Esophagus squamous epithelium (tissue), 5 donors: ENCODE measurements at places on chromosomes 7 and 10.
A peak's percentile ranks its signal among the peaks of the same experiment; 100 is the strongest.

GRCh38 chr10:18178854-18179483 lies 38.7 kb downstream of the CACNB2 start:
- DNase-seq, result no peak

GRCh38 chr7:74655768-74656440 lies 1.6 kb upstream of the GTF2I start:
- DNase-seq, result no peak

- no peak for DNase-seq
These were observed 168.7 kb downstream of the TMEM178B start for GRCh38 chr7:141242568-141242967.

GRCh38 chr10:132497063-132497680 lies 40.4 kb upstream of the INPP5A start:
- DNase-seq, result no peak

DNA sequence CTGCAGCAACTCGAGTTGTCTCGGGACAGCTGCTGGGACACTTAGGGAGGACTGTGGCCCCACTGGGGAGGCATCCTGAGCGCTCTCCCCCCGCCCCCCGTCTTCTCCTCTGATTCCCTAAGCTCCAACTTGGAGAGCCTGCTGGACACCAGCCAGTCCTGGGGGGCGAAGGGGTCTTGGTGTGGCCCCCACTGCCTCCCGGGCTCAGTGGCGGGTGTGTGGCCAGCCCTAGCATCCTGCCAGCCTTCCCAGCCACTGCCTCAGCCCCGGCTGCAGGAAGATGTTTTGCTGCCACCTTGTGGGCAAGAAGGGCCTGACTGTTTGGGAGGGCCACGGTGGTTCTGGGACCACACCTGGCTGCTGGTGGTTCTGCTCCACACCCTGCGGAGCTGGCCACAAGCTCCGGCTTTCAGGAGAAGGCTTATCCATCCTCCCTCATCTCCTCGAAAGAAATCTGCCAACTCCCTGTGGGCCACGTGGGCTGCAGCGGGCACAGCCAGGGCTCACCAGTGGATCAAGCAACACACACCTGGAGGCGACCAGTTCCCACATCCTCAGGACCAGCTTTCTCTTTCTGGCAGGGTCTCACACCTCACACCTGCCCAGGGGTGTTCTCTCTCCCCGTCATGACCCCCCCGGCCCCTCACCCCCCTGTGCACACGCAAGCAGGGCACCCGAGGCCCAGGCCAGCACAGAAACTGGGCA lies 24.8 kb downstream of the AGAP3 start:
- peak; percentile 16 for DNase-seq

- no peak for DNase-seq
These were observed 35.8 kb upstream of the DNMBP start for GRCh38 chr10:100045592-100045991.

DNA sequence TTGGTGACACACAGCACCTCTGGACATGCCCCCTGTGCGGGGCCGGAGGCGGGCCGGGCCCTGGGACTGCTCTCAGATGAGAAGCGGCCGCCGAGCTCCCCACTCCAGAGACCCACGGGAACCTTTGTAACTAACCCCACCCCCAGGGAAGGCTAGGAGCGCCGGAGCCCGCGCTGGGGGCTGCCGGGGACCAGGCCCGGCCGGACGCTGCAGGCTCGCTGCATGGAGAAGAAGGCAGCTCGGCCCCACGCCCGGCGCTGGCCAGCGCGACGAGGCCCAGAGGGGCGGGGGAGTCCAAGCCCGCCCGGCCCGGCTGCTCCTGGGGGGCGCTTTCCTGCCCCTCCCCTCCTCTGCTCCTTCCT lies 36.5 kb downstream of the AGAP3 start:
- no peak for DNase-seq
